ENCODE measurements at places on chromosomes 2 and 18. TPM values are rescaled to one million over a fixed set of nuclear protein-coding genes. Genes with fewer than 3 reads are reported as not detected.

The AMER3 gene
- not detected for total RNA-seq

The DPP10 gene
- 0.32 TPM for total RNA-seq

The KLHL41 gene
- total RNA-seq, result 0.43 TPM

The ATOH8 gene
- total RNA-seq, result 9.1 TPM

The C2orf80 gene
- total RNA-seq, result not detected

The ABCG8 gene
- total RNA-seq, result not detected

The ZNF638 gene
- 139 TPM for total RNA-seq

The TMSB10 gene
- 3,561 TPM for total RNA-seq

The LYPD1 gene
- total RNA-seq, result 34.5 TPM

The DNMT3A gene
- total RNA-seq, result 11.7 TPM

- DNase-seq, result no peak
These were observed 7.6 kb upstream of the CFLAR start for GRCh38 chr2:201108341-201108740.

GRCh38 chr2:43149482-43150107 is 76.8 kb downstream of the ZFP36L2 start:
- no peak for DNase-seq

GRCh38 chr18:413233-413632 is 87.3 kb downstream of the COLEC12 start:
- DNase-seq, result no peak

- DNase-seq, result no peak
These were observed 393.3 kb upstream of the HNRNPA3 start for GRCh38 chr2:176819306-176819705.

- peak; percentile 38 for DNase-seq
These were observed 393.9 kb upstream of the SLC14A2 start for GRCh38 chr18:45221363-45221762.

DNA sequence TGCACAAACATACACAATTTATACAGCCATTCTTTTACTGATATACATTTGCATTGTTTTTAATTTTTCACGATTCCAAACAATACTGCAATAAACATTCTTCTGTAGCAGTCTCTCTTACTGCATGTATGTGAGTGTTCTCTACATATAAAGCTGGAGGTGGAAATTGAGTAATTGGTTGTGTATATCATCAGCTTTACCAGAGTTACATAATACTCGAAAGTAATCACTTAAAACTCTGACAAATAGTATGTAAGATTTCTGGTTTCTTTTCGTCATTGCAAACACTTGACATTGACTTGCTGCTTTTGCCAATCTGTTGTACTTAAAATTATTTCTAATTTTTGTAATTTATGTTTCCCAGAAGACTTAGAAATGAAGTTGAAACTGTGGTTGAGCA is 110.2 kb downstream of the TDRD15 start:
- no peak for DNase-seq

DNA sequence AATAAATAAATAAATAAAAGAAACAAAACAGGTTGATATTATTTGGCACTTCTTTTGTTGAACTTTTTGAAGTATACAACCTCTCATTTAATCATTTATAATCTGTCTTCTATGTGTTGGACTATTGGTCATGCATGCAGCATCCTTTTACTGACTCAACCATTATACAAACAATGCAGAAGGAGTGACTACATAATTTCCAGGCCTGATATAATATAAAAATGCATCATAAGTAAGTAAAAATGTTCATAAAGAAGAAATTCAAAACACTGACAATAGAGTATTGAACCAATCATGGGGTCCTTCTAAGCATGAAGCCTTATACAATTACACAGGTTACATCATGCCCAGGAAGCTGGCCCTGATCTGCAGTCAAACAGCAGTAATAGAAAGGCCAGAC is 141.5 kb upstream of the FN1 start:
- no peak for DNase-seq

DNA sequence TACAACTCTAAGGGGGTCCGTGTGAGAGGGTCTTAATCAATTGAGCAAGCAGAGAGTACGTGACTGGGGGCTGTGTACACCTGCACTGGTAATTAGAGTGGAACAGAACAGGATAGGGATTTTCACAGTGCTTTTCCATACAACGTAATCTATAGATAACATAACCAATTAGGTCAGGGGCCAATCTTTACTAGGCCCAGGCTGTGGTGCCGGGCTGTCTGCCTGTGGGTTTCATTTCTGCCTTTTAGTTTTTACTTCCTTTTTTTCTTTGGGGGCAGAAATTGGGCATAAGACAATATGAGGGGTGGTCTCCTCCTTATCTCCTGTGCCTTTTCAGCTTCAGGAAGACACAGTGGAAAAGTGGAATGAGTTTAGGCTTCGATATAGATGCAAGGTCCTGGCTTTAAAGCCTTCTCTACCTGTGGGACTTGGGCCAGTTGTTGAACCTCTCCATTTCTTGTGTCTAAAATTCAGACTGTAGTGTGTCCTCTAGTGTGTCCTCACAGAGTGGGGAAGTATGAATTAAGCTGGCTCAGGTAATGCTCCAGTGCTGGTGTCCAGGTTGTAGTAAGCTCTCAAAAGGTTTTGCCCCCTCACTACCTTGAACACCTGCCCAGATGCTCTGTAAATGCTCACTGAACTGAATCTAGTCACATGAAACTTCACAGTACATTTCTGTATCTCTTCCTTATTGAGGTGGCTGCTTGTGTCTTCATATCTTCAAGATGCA is 422.8 kb downstream of the SETBP1 start:
- DNase-seq, result no peak

DNA sequence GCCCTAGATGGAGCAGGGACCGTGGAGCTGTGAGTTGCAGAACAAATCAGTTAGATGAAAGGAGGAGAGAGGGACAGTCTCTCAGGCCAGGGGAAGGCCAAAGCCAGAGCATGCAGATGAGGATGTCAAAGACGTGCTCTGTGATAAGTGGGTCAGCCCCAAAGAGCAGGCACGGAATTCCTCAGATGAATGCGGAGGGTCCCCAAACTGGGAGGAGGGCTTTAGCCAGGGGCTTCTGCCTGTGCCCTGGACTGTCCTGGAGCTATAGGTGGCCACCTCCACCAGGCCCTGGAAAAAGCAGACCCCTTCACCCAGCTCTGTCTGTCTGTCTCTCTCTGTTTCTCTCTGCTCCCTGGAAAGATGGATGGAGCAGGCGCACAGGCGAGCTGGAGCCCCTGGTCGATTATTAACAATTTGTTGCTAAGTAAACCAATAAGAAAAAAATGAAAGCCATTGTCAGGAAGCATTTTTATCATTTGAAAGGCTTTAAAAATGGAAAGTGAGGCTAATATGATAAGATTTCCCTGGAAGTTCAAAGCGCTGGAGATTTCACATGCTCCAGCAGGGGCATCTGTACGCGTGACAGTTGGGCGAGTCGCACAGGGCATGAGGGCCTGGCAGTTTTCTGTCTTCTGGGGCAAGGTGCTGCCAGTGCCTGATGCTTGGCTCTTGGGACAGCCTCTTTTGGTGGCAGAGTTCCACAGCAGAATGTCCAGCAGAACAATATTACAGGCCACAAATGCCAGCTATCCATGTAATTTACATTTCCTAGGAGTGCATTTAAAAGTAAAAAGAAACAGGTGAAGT is 241.0 kb downstream of the GLI2 start:
- no peak for DNase-seq

DNA sequence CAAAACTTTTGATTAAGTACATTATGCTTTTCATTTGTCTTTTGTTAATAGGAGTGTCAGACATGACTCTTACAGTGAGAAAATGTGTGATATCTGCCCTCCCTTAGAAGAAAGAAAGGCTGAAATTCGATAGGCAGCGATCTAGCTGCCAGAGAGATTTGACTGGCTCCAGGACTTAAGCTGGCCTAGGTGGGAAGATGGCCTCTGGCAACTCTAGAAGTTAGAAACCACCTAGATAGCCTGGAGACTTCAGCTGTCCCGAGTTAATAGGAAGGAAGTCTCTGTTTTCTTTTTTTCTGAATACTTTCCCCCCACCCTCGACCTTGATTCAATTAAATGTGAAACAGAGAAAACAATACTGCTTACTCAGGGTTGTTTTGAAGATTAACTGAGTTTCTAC is 1194.7 kb upstream of the CRIM1 start:
- no peak for DNase-seq

DNA sequence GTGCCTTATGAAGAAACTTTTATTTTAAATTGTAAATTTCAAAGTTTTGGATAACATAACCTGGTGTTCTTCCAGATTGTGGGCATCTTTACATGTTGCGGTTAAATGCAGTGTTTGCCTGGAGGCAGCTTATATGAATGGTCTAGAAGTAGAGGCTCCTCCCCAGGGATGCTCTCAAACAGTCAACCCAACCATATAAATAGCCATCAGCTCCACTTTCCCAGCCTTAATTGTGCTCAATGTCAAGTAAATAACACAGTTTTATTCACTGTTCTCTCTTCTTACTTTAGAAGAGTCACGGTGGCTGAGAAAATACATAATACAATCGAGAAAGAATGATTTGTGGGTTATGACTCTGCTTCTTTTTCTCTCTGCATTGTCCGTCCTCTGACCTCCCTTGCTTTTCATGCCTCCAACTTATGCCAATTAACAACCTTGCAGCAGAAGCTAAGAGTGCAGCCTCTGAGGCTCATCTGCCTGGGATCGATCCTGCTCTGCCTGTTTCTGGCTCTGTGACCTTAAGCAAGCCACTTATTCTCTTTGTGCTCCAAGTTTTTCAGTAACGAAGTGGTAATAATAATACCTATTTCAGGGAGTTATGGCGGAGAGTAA is 100.3 kb downstream of the DAW1 start:
- no peak for DNase-seq

DNA sequence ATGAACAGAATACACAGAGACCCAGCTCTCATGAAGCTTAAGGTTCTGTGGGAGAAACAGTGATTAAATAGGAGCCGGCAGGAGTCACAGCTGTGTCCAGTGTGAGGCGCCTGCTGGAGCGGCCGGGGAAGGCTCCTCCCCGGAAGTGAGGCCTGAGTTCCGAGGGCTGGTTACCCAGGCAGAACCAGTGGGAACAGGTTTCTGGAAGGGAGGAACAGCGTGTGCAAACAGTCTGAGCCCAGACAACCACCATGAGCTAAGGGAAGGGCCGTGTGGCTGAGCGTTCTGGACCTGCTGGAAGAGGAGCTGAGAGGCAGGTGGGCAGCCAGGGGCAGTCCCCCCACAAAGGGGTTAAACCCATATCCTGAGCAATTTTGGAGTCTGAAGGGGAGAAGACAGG is 26.0 kb upstream of the NPAS2 start:
- DNase-seq, result no peak

- DNase-seq, result no peak
These were observed 9.6 kb upstream of the RAB31 start for GRCh38 chr18:9698497-9698896.

- no peak for DNase-seq
These were observed 20.9 kb downstream of the NETO1 start for GRCh38 chr18:72846736-72847533.

GRCh38 chr18:21672521-21673267 is 31.9 kb downstream of the ABHD3 start:
- peak; percentile 27 for DNase-seq

DNA sequence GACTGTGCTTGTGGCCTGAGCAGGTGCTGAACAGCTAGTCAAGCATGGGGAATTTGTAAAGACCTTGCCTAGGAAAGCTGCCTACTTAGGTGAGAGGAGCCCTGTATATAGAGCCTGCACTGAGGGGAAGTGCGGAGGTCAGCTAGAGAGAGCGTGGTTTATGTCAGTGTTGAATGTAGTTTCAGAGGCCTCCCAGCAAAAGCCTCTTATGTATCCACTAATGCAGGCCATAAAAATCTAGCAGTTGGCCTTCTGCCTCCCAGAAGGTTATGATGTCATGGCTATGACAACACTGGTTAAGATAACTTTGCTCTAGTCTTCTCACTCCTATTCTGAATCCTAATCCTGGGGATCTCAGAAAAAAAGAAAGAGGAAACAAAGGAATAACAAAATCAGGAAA is 88.9 kb downstream of the ASXL3 start:
- no peak for DNase-seq

GRCh38 chr2:75558786-75559679 is 1.7 kb downstream of the EVA1A start:
- DNase-seq, result peak; percentile 23

- DNase-seq, result peak; percentile 86
These were observed 46.5 kb downstream of the MBP start for GRCh38 chr18:77086034-77086433.

All from fibroblast of villous mesenchyme (primary cell).